ENCODE measurements at places on chromosomes 2 and 18.

DNA sequence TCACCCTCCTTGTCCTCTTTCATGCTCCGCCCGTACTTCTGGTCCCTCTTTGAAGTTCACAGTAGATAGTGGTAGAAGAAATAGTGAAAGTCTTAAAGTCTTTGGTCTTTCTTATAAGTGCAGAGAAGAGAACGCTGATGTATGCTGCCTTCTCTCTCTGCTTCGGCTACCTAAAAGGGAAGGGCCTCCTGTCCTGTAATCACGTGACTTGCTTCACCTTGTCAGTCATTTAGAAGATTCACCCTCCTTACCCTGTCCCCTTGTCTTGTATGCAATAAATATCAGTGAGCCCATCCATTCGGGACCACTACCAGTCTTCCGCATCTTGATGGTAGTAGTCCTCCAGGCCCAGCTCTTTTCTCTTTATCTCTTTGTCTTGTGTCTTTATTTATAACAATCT is 144.6 kb downstream of the ARL4C start:
- DNase-seq = no peak

- DNase-seq = no peak
Measured at GRCh38 chr2:239962890-239963591, 62.1 kb downstream of the NDUFA10 start.

DNA sequence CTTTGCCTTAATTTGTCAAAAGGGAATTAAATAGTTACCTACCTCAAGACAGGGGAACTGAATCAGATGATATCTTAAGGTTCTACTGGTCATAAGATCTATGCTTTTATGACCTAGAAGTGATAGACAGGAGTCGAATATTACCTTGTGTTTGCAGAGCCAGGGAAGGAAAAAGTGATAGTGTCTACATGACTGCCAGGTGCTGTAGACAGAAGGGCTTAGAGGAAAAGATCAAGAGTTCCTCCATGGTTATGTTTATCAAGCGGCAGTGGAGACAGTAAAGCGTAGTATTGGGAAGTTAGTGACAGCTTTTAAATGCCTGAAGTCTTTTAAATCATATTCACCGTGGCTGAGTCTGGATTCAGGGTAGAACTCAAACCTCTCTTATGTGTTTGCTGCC is 11.9 kb downstream of the CRIM1 start:
- DNase-seq = no peak

- no peak for DNase-seq
Measured at GRCh38 chr18:2961821-2962220, 51.1 kb downstream of the LPIN2 start.

GRCh38 chr2:201448061-201448460 is 3.2 kb downstream of the TRAK2 start:
- no peak for DNase-seq

DNA sequence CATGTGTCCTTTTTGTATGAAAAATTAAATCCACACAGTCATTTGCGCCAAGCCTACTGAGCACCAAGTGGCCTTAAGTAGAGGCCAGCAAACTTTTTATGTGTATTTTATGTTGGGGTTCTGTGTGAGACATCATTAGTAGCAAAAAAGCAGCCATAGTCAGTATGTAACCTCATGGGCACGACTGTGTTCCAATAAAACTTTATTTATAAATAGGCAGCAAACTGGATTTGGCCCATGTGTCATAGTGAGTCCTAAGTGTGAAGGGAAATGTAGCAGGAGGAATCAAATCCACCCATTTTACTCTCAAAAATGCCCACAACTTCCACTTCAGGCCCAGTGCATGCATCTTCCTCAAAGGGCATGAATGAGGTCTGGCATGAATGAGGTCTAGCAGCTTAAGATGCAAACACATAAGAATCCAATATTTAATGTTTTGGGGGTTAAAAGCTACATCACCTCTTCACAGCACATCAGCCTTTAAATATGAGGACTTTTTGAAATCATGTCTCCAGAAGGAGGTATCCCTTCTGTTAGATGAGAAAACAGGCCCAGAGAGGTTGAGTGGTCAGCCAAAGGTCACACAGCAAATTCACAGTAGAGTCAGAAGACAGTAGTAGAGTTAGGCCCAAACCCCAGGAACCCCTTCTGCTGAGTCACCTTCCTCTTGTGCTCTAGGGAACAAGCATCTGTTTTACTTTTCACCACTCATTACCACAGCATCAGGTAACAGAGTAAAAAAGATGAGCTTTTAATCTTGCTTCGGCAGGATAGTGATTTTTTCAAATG is 45.6 kb downstream of the MREG start:
- DNase-seq = no peak

DNA sequence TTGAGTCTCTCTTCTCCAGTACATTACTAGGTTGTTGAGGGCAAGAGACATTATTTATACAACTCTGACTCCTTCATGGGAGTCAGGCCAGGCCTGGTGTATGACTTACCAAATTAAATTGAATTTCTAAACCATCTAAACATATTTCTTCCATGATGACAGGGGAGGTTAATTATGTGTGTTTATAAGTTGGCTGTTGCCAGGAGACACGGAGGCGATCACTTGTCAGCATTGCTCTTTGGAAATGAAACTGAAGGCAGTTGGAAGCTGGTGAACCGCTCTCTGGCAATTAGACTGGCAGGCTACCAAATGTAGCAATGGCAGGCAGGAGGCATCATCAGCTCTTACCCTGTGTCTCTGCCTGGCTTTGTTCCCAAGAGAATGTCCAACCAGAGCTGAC is 241.4 kb downstream of the KCNS3 start:
- no peak for DNase-seq

Measured in HTR-8/SVneo (cell line).